ENCODE measurements at places on chromosomes 3 and 15.

DNA sequence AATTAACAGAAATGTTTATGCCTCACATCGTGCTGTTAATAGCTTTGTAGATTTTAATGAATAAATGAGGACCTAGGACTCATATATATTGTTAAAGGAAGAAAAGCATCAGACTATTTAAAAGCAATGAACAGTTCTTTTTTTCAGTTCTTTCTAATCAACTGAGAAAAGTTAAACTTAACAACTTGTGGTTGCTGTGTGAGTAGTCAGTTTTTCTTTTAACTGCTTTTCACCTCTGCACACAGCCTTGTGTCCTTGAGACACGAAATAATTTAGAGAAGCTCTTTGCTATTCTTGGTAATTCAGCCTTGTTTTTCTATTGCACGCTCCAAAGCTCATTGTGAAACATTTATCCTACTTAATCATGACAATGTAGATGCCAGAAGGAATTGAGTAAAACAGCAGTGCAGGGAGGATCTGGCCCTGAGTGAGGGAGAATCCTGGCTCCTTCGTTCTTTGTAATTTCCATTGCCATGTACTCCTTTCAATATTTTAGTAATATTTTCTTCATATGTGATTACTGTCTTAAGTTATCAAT lies 499.0 kb downstream of the PYDC2 start:
- DNase-seq, result no peak

- DNase-seq, result no peak
Measured at GRCh38 chr3:129936757-129937156, 37.8 kb upstream of the TRH start.

DNA sequence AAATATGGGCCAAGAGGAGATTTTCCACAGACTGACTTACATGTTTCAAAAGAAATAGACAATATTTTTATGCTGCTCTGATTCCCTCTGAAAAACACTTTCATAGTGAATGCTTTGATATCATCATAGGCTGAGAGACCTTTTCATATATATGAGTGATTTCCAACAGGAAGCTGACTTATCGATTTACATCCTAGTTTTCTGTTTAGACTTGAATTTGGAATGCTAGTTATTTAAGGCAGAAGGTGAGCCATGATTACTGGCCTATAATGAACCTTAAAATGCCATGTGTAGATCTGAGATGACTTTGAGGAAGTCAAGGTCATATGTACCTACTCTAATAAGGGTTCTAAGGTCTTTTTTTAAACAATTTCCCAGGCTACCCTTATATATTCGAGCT lies 1126.1 kb downstream of the ROBO1 start:
- DNase-seq, result no peak

GRCh38 chr3:119013951-119014350 lies 20.7 kb downstream of the IGSF11 start:
- no peak for DNase-seq

DNA sequence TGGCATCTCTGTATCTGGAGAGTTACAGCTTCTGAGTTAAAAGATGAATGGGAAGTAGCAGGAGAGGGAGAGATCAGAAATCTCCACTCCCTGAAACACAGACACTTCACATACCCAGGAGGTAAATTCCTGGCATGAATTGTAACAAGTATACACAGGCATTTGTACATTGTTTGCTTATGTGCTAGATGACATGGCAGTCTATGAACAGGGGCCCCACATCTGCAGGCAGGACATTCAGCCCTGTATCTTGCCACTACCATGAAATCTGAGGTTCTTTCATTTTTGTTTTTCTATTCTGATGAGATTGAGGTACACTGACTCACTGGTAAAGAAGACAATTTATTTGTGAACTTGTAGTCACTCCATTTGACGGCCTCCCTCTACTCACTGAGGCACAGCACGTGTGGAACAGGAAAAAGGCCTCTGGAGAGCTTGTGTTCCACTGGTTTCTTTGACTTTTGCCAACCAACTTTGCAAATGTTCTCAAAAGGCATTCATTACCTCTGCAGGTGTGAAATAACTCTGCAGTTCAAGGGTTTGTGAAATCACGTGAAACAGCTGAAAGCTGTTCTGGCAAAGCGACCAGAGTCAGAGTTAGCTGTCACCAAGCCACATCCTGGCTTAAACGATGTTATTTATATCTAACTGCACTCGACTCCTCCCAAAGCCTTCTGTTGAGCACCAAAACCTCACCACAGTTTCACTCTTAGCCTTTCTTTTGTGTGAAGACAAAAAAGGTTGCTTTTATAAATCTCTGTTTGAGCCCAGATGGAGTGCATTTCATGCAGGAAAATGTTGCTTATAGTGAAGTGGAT lies 401.3 kb upstream of the CFAP20DC start:
- DNase-seq, result no peak

DNA sequence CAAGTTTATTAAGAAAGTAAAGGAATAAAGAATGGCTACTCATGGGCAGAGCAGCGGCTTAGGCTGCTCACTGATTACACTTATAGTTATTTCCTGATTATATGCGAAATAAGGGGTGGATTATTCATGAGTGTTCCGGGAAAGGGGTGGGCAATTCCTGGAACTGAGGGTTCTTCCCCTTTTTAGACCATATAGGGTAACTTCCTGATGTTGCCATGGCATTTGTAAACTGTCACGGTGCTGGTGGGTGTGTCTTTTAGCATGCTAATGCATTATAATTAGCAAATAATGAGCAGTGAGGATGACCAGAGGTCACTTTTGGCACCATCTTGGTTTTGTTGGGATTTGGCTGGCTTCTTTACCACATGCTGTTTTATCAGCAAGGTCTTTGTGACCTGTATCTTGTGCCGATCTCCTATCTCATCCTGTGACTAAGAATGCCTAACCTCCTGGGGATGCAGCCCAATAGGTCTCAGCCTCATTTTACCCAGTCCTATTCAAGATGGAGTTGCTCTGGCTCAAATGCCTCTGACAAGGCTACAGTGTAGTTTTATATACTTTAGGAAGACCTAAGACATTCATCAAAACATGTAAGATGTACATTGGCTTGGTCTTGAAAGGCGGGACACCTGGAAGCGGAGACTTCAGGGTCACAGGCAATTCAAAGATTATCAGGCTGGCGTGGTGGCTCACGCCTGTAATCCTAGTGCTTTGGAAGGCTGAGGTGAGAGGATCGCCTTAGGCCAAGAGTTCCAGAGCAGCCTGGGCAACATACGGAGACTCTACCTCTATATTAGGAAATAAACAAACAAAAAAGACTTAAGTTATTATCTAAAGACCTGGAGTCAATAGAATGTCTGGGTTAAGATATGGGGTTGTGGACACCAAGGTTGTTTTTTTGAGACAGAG lies 3.2 kb upstream of the BLOC1S6 start:
- no peak for DNase-seq

GRCh38 chr3:42489937-42490227 lies 12.6 kb upstream of the VIPR1 start:
- no peak for DNase-seq

GRCh38 chr15:51024735-51025453 lies 69.8 kb downstream of the TNFAIP8L3 start:
- DNase-seq, result no peak

GRCh38 chr15:96020133-96020532 lies 310.4 kb upstream of the NR2F2 start:
- DNase-seq, result no peak

Data from activated CD8-positive, alpha-beta memory T cell treated with anti-CD3 and anti-CD28 coated beads for 1 hour (primary cell).